ENCODE measurements at places on chromosomes 2 and 18. TPM values are rescaled to one million over a fixed set of nuclear protein-coding genes. Genes with fewer than 3 reads are reported as not detected.

Gene IL1RN
- 41.7 TPM for total RNA-seq

- H3K36me3 ChIP-seq = no peaks in the 10 kb centered on the region
- peaks cover 27% of the 10 kb centered on the region for H3K4me1 ChIP-seq
- H3K4me3 ChIP-seq = peak within 1 kb of the TSS; percentile 60
- peaks cover 4% of the 10 kb centered on the region for H3K27me3 ChIP-seq
- DNase-seq = peak; percentile 93
Measured at GRCh38 chr2:96145036-96145847, at the start of gene DUSP2. TSS of gene DUSP2 (minus strand) at chr2:96145440. CDS start at chr2:96145354, 86 bp downstream.

Gene TEKT4
- total RNA-seq = not detected

DNA sequence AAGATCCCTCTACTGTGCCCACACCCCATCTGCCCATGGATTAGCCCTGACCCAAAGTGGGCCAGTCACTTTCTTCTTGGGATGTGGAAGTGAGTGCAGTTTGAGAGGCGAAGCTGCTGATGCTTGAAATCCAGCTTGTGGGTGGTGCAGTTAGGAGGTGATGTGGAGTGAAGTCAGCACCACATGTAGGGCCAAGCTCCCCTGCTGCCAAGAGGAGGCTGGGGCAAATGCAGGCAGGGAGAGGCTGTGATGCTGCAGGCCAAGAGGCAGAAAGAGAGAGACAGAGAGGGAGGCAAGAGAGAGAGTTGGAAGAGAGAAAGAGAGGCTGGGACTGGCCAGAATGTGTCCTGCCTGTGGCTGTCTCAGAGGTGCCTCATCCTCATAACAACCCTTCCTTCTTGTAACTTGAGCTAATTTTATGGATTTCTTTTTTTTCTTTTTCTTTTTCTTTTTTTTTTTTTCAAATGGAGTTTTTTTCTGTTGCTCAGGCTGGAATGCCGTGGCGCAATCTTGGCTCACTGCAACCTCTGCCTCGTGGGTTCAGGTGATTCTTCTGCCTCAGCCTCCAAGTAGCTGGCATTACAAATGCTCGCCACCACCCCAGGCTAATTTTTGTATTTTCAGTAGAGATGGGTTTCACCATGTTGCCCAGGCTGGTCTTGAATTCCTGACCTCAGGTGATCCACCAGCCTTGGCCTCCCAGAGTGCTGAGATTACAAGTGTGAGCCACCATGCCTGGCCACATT, 35.3 kb upstream of the CAB39 start:
- no peak overlapping the region for H3K4me3 ChIP-seq
- no peaks in the 10 kb centered on the region for H3K27me3 ChIP-seq
- DNase-seq = no peak
- no peaks in the 10 kb centered on the region for H3K4me1 ChIP-seq
- no peaks in the 10 kb centered on the region for H3K36me3 ChIP-seq

Gene GLI2
- 4.7 TPM for total RNA-seq
